ENCODE measurements at places on chromosomes 2 and 18.

DNA sequence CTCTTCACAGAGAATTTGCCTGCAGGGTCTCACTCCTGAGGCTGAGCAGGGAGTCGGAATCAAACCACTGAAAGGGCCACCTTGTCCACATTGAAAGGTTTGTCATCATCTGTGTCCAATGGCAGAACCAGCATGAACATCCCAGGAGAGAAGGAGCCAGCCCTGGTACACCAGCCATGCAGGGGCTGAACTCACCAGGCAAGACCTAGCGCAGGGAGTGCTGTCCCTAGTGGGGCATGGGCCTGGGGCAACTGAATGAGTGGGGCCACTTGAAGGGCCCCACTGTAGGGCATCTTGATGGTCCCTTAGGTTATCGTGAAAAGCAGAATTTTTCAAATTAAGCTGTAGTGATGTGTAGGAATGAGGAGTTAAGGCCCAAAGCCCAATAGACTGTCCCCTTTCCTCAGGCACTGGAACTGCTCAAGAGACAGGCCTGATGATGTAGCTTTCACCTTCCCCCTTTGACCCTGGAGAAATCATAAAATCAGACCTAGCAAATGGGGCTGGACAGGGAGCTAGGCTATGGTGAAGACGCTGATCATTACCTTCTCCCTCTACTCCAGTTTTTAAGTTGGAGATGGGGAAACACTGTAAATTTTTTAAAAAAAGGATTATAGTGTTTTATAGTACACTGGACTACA, 8.4 kb upstream of the PLEK start:
- DNase-seq, result no peak

DNA sequence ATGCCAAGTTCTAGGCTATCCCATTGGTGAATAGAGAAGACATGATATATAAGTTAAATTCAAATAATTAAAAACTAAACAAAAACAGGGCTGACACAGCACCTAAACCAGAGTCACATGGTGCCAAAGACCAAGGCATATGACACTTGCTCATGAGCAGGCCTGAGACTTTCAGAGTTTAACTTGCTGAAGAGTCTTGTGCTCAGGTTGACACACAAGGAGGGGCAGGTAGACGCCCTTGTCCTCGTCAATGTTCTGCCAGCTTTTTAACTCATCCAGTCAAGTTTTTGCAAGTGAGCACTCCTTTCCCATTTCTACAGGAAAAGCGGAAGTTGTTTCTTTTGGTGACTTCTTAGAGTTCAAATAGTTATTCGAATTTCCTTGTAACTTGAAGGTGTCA, 289.7 kb downstream of the CYRIA start:
- DNase-seq, result no peak

DNA sequence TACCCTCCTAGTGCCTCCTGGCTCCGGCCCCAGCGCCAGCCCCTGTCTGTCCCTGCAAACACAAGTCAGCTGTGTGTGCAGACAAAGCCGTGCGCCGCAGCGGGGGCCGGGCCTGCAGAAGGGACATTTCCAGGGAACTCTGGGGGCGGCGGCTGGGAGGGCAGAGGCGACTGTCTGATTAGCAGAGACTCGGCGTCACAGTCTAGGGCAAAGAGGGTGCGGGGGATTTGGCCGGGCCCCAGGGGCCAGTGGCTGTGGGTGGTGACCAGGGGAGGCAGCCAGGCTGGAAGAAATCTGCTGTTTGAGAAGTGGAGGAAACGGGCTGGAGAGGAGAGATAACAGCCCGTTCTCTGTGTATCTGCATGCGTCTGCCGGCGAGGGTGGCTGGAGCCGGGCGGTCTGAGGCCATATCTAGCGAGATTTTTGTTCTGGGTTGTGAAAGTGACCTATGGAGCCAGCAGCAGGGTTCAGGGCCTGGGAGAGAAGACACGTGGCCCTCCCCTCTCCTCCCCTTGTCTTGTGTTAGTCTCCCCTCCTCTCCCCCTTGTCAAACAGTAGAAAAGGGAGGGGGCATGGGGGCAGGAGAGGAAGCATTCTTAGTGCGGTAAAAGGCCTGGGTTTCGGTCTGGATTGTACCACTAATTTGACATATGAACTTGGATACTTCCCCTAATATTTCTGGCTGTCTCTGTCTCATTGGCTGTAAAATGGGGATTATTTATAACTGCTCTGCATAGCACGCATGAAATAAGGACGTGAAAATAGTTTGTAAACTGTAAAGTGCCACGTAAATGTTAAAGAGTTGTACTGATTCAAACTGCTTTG, 169.4 kb downstream of the SMAD7 start:
- no peak for DNase-seq

- DNase-seq, result no peak
Measured at GRCh38 chr2:42139101-42139500, 30.1 kb upstream of the EML4 start.

GRCh38 chr2:120461092-120461491, 115.2 kb downstream of the INHBB start:
- no peak for DNase-seq

GRCh38 chr2:152566728-152567069, 150.6 kb downstream of the PRPF40A start:
- no peak for DNase-seq

DNA sequence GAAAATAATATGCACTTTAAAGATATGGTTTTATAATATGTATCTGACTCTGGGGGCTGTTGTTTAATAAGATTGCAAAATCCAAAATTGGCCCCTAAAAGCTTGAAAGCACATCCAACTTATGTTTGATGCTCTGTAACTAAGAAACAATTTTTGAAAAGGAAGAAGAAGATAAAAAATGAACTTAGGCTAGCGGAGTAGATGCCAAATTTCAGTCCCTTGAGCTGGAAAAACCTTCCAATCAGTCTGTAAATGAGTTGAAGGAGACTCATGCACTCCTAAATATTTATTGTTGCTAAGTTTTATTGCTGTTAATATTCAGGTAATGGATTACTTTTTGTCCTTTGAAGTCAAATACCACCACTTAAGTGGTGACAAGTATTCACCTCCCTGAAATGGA, 465.0 kb downstream of the ZEB2 start:
- no peak for DNase-seq

DNA sequence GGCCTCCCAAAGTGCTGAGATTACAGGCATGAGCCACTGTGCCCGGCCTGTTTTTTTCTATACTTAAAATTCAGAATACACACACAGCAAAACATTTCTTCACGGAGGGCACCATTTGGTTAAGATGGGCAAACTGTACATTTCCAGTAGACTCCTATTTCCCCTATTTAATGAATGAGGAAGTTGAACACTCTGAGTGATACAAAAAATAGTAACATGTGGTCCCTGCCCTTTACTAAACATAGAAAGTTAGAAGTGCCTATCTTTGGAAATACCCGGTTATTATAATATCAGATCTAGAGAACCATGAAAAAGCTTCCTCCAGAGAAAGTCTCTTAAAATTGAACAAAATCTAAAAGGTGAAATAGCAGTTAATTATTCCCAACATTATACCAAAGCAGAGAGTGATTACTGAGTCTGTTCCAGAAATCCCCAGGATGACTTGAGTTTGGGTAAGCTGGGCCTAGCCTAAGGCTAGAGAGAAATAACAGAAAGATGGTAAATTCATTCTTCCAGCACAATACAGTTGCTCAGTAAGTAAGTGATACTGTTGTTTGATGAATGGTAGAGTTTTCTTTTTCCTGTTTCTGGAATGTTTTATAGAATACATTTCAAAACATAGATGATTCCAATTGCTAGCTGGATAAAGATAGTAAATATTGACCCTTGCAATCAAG, 23.3 kb upstream of the RMC1 start:
- DNase-seq, result peak; percentile 34

DNA sequence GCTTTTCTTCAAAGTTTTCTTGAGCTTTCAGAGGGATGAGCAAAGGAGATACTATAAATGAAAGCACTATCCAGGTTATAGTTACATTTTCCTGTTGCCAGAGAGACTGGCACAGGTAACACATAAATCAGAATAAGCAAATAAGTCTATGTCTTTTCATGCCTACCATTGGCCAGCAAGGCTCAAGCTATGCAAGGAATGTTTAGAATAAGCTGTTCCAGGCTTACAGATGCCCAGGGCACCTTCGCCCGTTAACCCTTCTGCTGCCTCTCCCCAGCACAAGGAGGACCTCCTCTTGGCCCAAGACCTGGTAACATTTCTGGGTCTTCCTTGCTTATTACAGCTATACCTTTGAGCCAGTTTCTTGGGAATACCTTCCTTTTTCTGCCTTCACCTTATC, 233.7 kb upstream of the MEIS1 start:
- DNase-seq, result no peak

GRCh38 chr2:151228847-151229512, 32.7 kb downstream of the RBM43 start:
- no peak for DNase-seq

DNA sequence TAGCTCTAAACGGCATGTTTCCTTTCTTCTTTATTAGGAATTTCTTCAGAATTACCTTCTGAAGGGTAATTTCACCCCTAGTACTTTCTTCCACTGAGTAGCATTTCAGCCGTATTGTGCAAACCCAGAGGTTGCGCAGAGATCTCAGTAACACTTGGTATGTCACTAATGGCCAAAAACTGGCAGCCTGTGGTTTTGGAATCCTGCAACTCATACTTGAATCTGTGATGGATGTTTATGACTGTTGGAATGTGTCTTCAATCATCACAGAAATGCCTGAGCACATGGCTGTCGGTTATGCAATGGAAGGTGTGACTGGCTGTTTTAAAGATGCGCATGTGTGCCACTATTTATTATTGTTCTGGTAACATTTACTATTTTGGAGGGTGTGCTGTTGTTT, 100.0 kb downstream of the COLEC12 start:
- DNase-seq, result no peak

- DNase-seq, result peak; percentile 80
Measured at GRCh38 chr2:171319164-171319810, 114.5 kb downstream of the METTL8 start.

DNA sequence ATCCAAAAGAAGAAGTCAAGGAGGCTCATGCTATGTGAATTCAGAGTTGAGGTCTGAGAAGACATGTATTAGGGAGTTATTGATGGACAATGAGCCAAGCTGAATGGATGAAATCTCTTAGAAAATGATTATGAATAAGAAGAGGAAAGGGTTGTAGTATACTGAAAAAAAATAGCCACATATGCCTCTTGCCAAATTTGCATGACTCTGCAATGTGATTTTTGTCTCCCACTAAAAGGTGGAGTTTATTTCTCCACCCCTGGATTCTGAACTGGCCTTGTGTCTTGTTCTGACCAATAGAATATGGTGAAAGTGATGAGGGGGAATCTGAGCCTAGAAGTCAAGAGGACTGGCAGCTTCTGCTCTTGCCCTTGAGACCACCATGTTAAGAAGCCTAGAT, 8.6 kb upstream of the ERICH2 start:
- DNase-seq, result no peak

- no peak for DNase-seq
Measured at GRCh38 chr18:74579496-74580065, 18.1 kb upstream of the ZNF407 start.

GRCh38 chr2:12168354-12168753, 421.9 kb downstream of the LPIN1 start:
- DNase-seq, result no peak

DNA sequence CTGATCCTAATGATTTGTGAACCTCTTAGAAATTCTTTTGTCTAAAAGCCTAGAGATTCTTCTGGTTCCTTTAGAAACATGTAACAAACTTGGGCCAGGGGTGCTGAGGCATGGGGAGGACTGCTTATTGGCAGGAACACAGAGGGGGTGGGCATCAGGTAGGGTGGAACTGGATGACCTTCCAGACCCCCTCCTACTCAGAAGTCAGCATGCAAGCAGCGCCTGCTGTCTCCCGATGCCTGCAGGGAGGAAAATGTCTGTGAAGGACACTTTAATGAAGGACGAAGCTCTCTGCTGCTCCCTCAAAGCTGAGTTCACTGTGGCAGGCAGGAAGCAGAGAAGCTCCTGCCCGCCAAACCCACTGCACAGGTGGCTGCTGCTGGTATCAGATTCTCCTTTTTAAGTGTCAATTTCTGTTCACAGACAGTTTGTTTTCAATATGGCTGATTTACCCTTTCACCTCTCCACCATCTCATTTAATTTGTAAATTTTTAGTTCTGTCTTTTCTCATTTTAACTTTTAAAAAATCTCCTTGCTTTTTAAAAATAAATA, 19.4 kb downstream of the COA5 start:
- no peak for DNase-seq

- no peak for DNase-seq
Measured at GRCh38 chr18:57422313-57422872, 12.8 kb upstream of the ONECUT2 start.

DNA sequence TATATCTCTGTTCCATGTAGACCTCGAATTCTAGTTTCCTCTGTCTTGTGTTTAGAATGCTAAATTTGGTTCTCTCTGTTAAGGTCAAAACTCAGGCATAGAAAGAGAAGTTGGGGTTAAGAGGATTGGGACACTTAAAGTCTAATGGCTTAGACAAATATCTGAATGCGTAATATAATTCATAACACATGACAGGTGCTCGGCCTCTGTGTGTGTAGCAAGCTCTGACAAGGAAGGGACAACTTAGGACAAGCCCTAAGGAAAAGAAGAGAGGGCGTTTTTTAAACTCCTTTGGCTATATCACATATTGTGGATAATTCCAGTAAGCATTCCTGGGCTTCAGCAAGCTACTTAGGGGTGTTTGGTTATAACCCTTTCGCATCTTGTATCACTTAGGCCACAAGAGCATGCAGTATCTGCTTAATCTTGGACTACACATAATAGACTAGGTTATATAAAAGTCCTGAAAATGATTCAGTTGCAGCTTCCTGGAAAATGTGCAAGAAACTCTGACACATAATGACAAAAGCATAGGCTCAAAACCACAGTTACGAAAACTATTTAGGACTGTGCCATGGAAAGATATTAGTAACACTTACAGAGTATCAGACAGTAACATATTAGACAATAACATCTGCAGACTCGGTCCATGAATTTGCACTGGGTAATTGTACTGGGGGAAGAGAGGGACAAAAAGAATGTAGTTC, 16.1 kb upstream of the CREB1 start:
- DNase-seq, result no peak

GRCh38 chr2:56130463-56131070, 53.2 kb upstream of the CCDC85A start:
- DNase-seq, result no peak

GRCh38 chr18:11607906-11608305, 1.5 kb upstream of the SLC35G4 start:
- no peak for DNase-seq

GRCh38 chr2:234770031-234770506, 181.7 kb upstream of the SH3BP4 start:
- no peak for DNase-seq

- DNase-seq, result no peak
Measured at GRCh38 chr2:234363011-234363487, 133.8 kb downstream of the ARL4C start.
